ENCODE measurements at places on chromosomes 1 and 21.

GRCh38 chr1:177686933-177687332 lies 282.9 kb downstream of the SEC16B start:
- DNase-seq, result no peak

GRCh38 chr1:9180111-9180819 lies 51.4 kb upstream of the GPR157 start:
- DNase-seq, result no peak

GRCh38 chr1:5769760-5770159 lies 222.5 kb downstream of the NPHP4 start:
- no peak for DNase-seq

- DNase-seq, result no peak
These were observed 40.0 kb upstream of the ZNF648 start for GRCh38 chr1:182101415-182102042.

- DNase-seq, result no peak
These were observed 30.5 kb downstream of the LEMD1 start for GRCh38 chr1:205391386-205391785.

GRCh38 chr1:93979040-93979717 lies 69.9 kb upstream of the GCLM start:
- no peak for DNase-seq

DNA sequence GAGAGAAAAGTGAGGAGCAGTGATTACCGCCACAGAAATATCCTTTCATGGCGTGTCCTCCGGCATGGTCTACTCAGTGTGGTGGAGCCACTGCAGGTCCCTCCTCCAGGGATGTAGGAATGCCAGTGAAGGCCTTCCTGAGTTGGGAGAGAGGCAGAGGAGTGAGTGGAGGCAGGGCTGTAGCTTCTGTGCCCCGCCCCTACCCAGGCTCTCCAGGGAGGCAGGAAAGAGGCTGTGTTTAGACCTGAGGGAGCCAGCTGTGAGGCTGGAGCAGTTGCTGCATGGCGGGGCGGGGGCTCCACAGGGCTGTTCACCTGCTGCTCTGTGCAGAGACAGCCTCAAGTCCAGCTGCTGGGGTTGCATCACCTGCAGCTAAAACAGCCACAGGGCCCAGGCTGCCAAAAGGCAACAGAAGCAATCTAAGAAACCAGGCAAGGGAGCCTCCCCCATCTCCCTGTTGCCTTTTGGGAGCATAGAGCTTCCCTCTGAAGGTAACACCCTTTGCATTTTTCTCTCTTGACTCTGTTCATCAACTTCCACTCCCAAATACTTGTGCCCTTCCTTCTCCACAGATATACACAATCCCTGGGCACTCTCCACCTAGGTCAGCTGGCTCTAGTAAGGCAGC lies 801 bp upstream of the ANXA9 start:
- no peak for DNase-seq

GRCh38 chr1:30601316-30602085 lies 121.9 kb downstream of the MATN1 start:
- no peak for DNase-seq

DNA sequence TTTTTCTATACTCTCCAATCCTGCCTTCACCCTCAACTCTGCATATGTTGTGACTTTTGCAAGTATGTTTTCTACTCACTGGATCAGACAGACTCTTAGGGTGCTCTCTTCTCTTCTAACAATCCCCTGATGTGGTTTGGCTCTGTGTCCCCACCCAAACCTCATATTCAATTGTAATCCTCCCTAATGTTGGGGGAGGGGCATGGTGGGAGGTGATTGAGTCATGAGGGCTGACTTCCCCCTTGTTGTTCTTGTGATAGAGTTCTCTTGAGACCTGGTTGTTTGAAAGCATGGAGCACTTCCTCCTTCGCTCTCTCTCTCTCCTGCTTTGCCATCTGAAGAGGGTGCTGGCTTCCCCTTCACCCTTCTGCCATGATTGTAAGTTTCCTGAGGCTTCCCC lies 148.9 kb upstream of the IGSF21 start:
- DNase-seq, result no peak

- DNase-seq, result no peak
These were observed 43.4 kb downstream of the KCNJ15 start for GRCh38 chr21:38300141-38300578.

GRCh38 chr1:228075801-228076271 lies 6.7 kb upstream of the ARF1 start:
- no peak for DNase-seq

DNA sequence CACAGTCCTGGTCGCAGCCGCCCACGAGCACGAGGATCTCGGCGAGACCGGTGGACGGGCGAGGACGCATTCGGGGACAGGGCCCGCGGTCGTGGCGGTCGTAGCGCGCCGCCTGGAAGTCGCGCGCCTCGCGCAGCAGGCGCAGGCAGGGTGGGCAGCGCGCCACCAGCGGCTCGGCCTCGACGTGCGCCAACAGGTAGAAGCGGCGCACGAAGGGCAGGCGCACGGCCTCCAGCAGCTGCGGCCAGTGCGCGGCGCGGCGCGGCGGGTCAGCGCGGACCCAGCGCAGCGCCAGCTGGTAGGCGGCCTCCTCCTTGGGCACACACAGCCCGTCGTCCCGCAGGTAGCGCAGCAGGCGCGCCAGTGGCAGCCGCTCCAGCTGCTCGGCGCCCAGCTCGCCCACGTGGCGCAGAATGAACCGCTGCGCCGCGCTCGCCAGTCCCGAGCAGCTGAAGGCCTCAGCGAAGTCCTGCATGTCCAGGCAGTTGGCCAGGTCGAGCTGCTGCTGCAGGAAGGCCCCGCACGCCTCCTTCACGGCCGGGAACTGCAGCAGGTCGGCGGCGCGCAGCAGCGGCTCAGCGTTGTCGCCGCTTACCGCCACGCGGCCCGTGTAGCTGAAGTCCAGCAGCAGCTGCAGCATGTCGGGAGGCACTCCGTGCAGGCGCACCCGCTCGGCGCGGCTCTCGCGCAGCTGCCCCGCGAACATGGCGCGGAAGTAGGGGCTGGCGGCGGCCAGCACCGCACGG lies 573 bp downstream of the KLHL21 start:
- peak; percentile 62 for DNase-seq

DNA sequence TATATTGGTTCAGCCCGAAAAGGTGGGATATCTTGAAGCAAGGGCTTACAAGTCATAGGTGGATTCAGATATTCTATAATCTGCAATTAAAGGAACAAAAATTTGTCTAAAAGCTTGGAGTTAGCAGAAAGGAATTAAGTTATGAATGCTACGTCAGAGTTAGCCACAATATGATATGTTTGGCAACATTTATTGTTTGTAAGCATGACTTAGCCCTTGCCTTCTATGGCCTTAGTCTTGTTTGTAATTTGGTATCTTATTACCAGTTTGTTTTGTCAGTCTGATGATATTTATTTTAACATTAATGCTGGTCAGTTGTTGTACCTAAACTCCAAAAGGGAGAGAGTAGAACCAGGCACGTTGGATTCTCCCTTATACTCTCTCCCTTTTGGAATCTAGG lies 43.1 kb upstream of the SUCO start:
- no peak for DNase-seq

DNA sequence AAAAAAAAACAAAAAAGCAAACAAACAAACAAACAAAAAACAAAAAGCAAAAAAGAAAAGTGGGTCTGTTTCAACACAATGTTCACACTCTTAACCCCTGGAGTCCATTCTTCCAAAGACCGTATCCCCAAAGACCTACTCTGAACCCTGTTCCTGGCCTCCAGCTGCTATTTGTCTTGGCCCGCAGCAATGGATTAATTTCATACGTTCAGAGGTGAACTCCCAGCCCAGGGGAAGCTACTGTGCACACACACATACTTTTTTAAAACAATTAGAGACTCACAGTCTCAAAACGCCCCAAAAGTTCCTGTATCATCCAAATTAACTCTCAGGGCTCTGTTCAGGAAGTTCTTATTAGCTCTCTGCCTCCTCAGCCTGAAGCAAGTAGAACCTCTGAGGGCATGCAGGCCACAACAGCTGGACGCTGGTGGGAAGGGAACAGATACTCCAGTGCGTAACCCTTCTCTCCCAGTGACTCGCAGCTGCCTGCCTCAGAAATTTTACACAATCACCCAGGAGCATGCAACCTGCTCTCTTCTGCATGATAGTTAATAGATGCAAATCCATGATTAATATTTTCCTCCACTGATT lies 395.4 kb downstream of the RRAGC start:
- no peak for DNase-seq

GRCh38 chr1:43557744-43558245 lies 27.1 kb downstream of the PTPRF start:
- DNase-seq, result no peak

- no peak for DNase-seq
These were observed 22.8 kb upstream of the CDK18 start for GRCh38 chr1:205481629-205482151.

Measured in hippocampal formation (tissue), 2 donors.